ENCODE measurements at places on chromosomes 12 and 14. TPM values are rescaled to one million over a fixed set of nuclear protein-coding genes. Genes with fewer than 3 reads are reported as not detected.

The OR10P1 gene
- polyA plus RNA-seq = not detected

GRCh38 chr14:26528415-26529182 is 69.2 kb downstream of the NOVA1 start:
- DNase-seq = no peak

GRCh38 chr12:3041558-3042164 is 35.5 kb upstream of the TSPAN9 start:
- peak; percentile 60 for DNase-seq

DNA sequence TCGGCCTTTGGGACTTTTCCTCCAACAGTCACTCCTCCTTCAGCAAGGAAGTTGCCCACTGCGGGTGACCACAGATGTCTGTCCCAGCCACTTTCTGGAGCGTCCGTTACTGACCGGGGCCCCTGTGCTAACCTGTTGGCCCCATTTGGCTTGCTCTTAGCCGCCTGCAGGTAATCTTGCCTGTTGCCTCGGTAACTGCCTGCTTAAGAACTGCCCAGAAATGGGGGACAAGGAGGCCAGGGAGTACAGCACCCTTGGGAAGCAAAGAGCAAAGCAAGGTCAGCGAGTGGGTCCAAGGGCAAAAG is 338.8 kb upstream of the SFSWAP start:
- no peak for DNase-seq

GRCh38 chr12:125202421-125202820 is 137.2 kb downstream of the AACS start:
- DNase-seq = no peak

- DNase-seq = no peak
Observed at GRCh38 chr14:24361326-24361725, 6.7 kb upstream of the NFATC4 start.

Measured in left renal cortex interstitium (tissue), 4 donors.